ENCODE measurements at places on chromosomes 5 and 9.

DNA sequence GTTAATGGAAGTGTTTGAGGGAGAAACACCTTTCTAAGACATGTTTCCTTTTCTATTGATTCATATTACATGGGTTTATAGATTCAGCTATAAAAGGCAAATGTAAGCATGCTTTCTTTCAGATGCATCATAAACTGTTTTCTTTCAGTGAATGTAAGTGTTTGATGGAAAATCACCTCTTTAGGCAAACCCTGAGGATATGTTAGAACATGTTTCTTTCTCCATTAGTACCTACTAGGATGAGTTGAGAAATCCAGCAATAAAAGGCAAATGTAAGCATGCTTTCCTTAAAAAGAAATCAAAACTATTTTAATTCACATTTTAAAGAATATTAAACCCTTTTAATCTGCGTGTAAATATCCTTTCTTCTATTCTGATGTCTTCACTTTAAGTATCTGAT lies 31.6 kb downstream of the FNIP1 start:
- DNase-seq = no peak

GRCh38 chr5:53944981-53945380 lies 365.4 kb downstream of the ARL15 start:
- DNase-seq = no peak

GRCh38 chr5:169934990-169935389 lies 45.3 kb downstream of the INSYN2B start:
- DNase-seq = no peak

- DNase-seq = no peak
Measured at GRCh38 chr5:173717959-173718358, 101.5 kb upstream of the BOD1 start.

GRCh38 chr9:138040446-138041430 lies 163.2 kb downstream of the CACNA1B start:
- DNase-seq = no peak

DNA sequence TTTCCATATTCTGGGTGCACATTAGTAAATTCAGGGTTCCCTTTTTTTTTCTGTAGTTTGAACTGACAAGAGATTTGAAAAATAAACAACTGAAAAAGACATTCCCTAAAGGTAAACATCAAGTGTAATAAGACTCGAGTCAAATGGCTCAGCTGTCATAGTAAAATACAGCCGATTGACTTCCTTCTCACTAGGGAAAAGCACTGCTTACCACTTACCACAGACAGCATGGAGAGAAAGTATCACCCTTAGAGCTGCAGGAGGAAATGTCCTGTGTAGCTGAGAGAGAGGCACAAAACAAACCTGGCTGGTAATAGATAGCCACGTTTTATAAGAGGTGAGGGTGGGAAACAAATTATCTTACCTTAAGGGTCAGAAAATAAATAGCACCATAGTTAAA lies 12.1 kb upstream of the DMAC1 start:
- DNase-seq = no peak

DNA sequence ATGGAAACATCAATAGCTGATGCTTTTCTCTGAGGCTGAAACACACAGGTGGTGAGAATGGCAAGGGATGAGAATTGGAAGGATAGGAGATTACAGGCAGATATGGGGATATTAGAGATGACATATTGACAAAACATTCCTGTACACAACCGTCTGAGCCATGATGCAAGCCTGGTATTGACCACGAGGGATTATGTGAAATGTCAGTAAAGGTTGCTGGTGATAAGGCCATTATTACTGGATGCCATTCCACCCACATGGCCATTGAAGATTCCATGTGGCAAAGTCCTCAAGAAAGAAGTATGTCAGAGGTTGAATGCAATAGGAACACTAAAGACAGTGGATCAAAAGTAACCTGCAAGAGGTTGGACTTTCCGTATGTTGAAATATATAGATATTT lies 15.7 kb downstream of the GRAMD2B start:
- DNase-seq = no peak
